ENCODE measurements at places on chromosomes 4 and X.
A peak's percentile ranks its signal among the peaks of the same experiment; 100 is the strongest.

- no peak for DNase-seq
Observed at GRCh38 chr4:174522183-174523024, at the start of gene HPGD. TSS of gene HPGD (minus strand) at chr4:174522488. CDS start at chr4:174522451, 37 bp downstream.

- no peak for DNase-seq
Observed at GRCh38 chrX:19512961-19513360, 2.3 kb downstream of the MAP3K15 start.

DNA sequence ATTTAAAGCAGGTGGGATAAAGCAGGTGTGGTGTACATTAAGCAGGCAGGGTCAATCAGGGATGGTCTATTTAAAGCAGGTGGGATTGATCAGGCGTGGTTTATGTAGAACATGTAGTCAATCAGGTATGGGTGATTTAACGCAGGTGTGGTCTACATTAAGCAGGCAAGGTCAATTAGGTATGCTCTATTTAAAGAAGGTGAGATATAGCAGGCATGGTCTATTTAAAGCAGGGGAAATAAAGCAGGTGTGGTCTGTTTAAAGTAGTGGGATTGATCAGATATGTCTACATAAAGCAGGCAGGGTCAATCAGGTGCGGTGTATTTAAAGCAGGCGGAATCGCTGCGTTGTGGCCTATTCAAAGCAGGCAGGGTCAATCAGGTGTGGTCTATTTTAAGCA is 88.6 kb upstream of the MXRA5 start:
- DNase-seq: no peak

DNA sequence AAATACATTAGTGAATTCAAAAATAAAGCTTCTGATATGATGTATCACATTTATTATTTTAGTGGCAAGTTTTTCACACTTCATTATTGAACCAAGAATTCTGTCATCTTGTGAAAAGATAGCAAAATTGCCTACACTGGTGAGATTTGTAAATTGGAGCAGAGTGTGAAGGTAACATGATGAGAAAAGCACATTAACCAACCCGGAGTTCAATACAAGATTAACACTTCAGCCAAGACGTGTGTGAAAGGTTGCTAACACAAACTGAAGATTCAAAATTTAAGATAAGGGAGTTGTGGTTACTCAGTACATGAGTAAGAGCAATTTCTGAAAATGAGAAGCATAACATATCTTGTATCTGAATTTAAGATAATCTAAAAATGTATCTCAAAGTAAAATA is 346.7 kb downstream of the PDHA2 start:
- DNase-seq: no peak

DNA sequence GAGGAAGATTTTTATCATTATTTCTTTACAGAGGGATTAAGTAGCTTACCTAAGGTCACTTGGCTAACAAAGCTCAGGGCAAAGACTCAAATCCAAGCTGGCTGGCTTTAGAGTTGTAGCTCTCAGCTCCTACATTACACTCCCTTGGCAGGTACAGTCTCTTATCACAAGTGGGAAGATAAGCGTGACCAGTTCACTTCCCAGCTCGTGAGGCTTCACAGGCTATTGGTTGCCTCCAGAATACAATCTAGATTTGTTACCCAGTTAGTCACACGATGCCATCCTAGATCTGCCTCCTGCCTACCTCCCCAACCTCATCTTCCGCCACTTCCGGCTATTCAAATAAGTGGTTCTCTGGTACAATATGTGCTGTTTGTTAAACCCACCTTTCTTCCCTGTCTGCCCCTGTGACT is 3.7 kb downstream of the MMRN1 start:
- no peak for DNase-seq

- DNase-seq: no peak
Observed at GRCh38 chr4:55611358-55612059, 19.5 kb upstream of the PDCL2 start.

GRCh38 chr4:75054078-75054477 is 121.2 kb downstream of the PARM1 start:
- DNase-seq: no peak

DNA sequence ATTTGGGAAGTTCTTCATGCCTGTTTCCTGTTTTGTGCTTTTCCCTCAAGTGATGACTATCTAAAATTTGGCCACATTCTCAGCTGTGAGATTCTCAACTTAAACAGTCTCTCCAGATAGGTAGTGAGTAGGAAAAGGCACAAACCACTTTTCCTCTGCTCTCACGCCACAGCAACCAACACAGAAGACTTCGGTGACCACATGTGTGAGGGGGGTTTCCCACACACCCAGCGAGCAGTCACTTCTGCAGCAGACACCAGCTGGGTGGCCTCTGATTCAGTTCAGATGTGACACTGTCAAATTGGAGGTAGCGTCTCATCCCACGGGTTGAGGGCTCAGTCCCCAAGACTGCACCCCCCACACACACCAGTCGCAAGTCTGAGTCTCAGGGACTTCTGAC is 25.1 kb upstream of the CLDN34 start:
- DNase-seq: no peak

GRCh38 chr4:182944484-182945213 is 27.5 kb upstream of the DCTD start:
- DNase-seq: no peak

- peak; percentile 26 for DNase-seq
Observed at GRCh38 chrX:2692221-2693112, 1.4 kb downstream of the CD99 start.

DNA sequence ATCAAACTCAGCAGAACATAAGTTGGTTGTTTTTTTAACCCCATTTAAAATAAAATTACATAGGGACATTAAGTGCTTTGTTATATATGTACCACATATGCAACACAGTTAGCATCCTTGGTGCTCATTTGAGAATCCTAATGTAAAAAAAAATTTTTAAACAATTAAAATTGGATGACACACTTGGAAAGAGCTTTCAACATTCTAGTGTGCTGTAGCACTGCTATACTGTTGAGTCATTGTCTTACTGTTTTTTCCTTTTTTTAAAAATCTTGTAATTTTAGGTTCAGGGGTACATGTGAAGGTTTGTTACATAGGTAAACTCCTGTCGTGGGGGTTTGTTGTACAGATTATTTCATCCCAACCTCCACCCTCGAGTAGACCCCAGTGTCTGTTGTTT is 12.8 kb downstream of the THAP9 start:
- DNase-seq: no peak

DNA sequence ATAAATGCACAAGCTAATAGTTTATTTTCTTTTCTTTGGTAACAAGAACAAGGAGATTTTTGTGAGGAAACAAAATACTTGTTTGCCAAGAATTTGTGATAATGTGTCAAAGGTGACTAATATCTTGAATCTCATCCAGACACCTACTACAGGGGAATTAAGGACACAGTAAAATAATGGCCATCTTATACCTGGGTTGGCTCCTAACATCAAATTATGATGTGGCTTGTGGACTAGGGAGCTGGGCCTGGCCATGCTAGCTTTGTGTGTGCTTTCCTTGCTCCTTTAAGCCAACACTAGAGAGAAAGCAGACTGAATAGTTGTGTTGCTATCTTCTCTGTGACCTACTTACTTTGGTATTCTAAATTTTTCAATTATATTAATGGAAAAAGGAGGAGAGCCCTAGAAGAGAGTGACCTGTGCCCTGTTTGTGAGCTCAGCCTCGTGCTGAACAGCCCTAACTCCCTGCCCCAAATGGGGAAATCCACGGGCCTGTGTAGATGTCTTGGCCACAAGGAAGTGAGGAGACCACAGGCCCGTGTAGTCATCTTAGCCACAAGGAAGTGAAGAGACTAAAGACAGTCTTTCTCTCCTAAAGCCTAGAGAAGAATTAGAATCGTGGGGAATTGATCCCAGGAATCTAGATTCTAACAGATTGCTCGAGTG is 23.3 kb downstream of the ARHGAP24 start:
- no peak for DNase-seq

DNA sequence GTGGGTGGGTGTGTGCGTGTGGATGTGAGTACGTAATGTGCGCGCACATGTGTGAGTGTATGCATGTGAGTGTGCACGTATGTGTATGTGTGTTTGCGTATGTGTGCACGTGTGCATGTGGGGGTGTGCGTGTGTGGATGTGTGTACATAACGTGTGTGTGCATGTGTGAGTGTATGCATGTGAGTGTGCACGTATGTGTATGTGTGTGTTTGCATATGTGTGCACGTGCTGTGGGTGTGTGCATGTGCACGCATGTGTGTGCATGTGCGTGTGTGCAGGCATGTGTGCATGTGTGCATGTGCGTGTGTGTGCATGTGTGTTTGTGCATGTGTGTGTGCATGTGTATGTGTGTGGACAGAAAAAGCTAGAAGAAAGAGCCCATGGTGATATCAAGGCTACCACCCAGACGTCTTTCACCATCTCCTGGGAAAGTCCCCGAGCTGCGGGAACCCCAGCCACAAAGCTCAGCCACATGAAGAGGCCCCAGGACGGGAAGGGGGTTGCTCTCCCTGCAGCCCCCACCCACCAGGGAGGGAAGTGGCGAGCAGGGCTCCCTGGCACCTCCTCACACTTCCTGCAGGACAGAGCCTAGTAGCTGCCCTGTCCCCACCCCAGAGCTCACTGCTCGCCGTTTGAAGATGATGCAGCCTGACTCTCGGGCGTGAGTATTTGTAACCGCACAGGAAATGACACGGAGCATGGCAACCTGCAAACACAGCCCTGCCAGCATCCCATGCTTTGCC is 108.3 kb downstream of the DCTD start:
- DNase-seq: no peak

DNA sequence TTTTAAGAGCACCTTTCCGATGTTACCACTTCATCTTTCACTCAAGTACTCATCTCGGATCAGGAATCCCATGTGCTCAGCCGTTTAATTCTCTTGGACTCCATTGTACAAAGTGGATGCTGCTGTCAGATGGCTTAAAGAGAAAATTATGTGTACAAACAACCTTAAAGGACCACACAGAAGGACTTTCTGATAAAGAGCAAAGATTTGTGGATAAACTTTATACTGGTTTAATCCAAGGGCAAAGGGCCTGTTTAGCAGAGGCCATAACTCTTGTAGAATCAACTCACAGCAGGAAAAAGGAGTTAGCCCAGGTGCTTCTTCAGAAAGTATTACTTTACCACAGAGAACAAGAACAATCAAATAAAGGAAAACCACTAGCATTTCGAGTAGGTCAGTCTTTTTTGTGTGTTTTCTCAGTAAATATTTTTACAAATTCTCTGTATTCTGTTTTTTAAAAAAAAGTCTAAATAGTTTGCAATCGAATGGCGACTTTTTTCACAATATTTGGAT is 20.1 kb downstream of the MMAA start:
- no peak for DNase-seq

DNA sequence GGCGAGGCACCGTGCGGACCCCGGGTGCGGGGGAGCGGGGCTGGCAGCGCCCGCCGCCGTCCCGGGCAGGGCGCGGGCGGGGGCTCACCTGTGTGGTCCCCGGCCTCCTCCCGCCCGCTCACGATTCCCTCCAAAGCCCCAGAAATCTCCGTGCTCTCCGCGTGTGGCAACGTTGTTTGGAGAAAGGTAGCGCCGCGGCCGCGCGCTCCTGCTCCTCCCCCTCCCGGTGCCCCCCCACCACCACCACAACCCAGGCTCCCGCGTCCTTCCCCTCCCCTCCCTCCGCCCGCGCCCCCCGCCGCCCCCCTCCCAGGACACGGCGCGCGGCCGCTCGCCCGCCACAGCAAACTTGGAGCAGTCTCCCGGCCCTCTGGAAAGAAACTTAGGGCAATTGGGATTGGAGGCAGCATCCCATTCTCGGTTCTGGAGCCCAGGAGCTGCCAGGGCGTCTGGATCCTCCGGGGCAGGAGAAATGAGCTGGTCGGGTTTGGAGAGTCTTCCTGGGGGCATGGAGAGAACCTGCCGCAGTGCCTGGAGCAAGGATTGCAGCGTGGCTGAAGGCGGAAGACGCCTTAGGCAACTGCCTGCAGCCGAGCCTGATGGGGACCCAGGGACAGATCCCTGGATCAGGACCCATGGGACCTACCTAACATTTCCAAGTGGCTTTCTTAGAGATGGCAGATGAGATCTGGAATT is 855 bp downstream of the KLF3 start:
- DNase-seq: no peak

Measured in thoracic aorta (tissue), 2 donors.